ENCODE measurements at places on chromosomes 6 and 20.

DNA sequence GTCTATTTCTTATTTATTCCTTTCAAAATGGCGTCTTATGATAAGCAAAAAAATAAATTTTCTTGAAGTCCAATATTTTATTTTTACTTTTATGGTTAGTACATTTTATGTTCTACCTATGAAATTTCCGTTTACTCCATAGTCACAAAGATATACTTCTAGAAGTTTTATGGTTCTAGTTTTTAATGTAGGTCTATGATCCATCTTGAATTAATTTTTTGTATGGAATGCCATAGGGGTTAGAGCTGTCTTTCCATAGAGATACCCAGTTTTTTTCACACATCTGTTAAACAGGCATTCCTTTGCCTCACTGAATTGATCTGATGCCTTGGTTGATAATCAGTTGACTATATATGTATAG is 24.9 kb upstream of the ASIP start:
- DNase-seq, result no peak

DNA sequence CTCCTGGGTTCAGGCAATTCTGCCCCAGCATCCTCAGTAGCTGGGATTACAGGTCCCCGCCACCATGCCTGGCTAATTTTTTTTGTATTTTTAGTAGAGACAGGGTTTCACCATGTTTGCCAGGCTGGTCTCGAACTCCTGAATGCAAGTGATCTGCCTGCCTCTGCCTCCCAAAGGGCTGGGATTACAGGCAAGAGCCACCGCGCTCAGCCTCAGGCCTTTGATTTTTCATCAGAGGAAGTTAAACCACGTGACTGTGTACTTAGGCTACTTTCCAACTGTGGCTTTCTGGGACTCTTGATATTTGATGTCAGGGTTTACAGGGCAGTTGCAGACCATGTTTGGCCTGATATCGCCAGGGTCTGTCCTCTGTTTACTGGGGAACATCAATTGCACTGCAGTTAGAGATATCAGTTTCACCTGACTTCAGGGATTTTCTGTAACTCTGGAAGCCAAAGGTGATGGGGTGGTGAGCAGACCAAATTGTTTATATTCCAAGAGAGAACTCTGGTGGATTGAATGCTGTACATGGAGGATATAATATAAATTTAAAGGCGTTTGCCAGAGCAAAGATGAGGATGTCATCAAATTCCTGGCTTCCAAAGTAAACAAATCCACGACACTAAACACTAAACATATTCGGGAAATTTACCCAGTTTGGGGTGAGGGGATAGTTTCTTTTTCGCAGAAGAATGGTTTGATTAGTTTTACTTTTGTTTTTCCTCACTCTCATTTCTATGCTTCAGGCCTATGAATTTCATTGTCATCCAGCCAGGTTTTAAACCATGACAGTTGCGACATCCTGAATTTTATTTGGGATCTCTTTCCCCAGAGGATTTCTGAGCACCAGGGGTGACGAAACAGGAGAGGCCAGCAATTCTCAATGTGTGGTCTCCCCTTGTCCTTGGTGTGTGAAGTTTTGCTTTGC is 4.2 kb downstream of the PSMF1 start:
- DNase-seq, result no peak

DNA sequence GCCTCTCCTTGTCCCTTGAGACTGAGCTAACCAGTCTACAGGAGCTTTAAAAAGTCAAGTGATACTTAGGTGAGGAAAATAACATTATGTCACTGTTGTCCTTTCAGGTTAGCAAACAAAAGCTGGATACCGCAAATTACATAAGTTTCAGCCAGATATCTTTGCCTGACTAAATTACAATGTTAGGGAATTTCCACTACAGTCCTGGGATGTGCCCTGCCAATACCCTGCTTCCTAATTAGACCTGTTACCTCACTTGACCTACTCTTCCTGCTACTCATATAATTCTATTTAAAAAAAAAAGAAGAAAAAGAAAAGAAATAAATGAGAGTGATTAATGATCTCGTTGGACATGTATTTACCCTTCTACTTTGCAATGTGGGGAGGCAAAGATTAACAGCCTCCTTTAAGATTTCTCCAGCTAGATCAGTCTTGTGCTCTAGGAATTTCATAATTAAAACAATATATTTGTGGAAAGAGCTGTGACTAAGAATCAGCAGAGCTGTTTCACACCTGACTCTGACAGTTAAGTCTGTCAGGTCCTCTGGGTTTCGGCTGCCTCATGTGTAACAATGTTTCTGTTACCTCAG is 318.9 kb downstream of the HDGFL1 start:
- no peak for DNase-seq

- DNase-seq, result no peak
Measured at GRCh38 chr20:13105864-13106457, 97.2 kb downstream of the SPTLC3 start.

DNA sequence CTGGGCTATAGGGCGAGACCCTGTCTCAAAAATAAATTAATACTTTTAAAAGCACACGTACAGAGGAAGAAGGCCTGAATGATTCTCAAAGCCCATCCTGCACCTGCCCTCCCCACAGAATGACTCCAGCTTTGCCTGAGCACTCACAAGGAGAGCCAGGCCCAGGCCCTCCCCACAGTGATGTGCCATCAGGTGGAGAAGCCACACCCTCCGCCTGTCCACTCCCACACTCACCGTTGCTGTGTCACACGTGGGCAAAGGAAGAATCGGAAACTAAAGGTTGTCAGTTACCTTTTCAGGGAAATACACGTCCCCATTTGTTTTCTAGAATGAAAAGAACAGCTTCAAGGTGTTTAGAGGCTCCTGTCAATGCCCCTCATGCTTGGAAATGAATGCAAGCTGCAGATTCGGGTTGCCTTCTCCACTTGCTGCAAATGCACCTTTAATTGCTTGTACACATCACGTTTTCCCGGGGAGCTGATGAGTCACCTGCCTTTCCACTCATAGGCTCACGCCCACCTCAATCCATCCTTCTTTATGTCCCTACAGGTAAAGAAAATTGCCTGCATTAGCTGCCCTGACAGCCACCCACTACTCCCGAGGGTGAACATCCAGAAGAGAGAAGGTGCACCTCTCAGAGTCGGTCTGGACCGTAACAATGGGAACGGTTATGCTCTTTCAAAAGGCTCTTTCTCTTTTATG is 45.5 kb upstream of the AFDN start:
- DNase-seq, result no peak

DNA sequence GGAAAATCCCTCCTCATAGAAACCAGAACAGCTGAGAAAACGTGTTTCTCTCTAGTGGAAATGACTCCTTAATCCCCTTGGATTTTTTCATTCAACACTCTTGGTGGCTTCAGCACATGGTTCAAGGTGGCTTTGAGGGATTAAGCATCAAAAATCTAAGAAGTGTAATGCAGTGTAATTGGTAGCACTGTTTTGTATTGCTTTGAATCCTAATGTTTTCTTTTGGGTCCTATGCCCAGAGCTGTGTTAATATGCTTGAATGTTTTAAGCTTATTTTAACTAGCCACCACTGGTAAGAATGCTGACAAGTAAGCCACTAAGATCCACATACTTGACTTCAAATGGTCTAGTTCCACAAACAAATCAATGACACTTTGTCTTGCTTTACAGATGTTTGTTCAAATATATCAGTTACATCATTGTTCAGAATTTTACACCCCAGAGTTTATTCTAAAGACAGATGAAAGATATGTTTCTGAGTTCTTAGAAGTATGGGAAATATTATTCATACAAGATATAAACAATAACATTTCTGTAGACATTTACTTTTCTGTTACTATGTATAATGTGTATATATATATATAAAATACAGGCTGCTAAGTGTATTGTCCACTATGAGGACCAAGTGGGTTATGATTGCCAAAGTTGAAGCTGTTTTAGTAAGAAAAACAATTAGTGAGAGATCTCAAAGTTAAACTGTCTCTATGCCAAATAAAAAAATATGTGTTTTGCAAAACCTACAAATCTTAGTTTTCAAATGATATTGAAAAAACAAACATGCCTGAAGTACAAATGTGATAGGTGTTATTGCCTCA is 220.8 kb downstream of the OGFRL1 start:
- no peak for DNase-seq

DNA sequence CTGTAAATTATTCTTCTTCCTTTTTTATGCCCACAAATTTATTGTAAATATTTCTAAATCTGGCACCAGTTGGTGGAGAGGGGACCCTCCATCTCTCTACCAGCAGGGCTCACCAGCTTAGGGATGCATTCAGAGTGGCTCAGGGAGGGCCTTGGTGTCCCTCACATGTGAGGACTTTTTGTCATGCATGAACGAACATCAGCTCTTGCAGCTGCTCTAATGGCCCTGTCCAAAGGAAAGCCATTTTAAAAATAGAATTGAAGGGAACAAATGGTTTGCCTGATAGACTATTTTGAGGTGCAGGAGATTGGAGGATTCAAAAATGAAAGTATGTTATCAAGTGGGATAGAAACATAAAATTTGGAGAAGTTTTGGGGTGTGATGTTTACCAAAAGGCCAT is 37.5 kb upstream of the KLHL31 start:
- no peak for DNase-seq

GRCh38 chr6:54238396-54238795 is 69.8 kb upstream of the TINAG start:
- DNase-seq, result no peak

DNA sequence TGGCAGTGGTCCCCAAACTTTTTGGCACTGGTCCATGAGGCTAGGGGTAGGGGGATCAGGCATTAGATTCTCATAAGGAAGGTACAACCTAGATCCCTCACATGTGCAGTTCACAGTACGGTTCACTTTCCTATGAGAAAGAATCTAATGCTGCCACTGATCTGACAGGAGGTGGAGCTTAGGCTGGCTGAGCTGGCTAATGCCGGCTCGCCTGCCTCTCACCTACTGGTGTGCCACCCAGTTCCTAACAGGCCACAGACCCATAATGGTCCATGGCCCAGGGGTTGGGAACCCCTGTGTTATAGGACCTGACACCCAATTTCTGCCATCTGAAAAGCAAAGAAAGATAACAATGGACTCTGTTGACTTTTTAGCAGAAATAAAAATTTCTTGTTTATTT is 199.6 kb downstream of the GMPR start:
- no peak for DNase-seq

- no peak for DNase-seq
Measured at GRCh38 chr20:44581515-44581914, 864 bp upstream of the PKIG start.

DNA sequence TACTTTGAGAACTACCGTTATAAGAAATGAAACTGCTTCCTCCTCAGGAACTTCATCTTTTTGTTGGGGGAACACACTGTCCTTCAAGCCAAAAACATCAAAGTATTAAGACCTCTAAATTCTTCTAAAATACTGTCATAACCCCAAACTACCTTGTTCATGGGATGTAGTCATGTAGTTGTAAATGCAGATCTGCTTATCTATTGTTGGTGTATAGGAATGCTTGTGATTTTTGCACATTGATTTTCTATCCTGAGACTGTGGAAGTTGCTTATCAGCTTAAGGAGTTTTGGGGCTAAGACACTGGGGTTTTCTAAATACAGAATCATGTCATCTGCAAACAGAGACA is 282.9 kb upstream of the RUNX2 start:
- no peak for DNase-seq

- DNase-seq, result no peak
Measured at GRCh38 chr6:43746071-43746470, 23.9 kb upstream of the VEGFA start.

DNA sequence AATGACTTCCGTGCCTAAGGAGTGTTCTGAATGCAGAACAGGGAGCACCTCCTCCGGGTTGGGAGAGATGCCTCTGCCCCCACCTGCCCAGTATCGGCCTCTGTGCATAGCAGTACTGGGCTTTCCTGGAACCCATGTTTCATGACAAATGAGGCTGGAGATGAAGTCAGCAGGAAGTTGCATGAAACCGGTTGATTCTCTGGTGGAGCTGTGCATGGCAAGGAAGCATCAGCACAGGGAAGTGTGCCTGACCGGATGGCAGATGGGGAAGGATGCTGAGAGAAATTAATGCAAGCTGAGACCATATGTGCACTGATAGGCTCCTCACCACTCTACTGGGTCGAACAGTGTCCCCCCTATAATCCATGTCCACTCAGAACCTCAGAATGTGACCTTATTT is 155.5 kb downstream of the CDH26 start:
- no peak for DNase-seq

DNA sequence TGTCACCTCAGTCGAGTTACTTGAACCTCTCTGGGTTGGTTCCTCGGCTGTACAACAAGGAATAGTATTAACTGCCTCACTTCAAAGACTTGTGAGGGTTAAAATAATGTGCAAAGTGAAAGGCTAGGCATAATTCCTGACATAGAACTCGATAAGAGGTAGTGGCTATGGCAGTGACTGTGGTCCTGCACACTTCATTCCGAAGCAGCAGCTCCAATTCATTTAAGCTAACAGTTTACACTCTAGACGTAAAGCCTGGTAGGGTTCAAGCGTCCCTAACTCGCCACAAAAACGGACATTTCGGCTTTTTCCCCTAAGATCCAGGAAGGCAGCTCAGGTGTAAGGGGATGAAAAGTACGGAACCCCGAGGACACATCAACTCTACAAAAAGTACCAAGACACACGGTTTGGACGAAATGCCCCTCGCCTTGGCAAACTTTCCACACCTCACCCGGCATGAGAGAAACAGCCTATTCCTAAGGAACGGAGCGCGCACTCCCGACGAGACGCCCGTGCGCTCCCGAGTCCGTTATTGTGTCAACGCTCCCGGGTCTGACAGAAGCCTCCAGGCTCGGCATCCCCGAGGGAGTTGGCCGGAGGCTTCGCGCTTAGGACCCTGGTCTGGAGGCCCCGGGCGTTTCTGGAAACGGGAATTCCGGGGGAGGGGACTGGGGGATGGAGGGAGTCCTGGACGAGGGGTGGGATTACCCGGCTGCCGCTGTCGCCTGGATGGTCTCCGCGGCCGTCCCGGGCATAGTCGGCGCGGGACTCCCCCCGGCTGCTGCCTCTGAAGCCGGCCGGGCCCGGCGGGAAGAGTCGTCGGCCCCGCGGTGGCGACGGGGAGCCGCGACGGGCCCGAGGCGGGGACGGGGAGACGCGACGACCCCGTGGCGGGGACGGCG is 937 bp downstream of the ZNF318 start:
- DNase-seq, result no peak

GRCh38 chr6:136466777-136467176 is 83.4 kb downstream of the MAP7 start:
- DNase-seq, result no peak

DNA sequence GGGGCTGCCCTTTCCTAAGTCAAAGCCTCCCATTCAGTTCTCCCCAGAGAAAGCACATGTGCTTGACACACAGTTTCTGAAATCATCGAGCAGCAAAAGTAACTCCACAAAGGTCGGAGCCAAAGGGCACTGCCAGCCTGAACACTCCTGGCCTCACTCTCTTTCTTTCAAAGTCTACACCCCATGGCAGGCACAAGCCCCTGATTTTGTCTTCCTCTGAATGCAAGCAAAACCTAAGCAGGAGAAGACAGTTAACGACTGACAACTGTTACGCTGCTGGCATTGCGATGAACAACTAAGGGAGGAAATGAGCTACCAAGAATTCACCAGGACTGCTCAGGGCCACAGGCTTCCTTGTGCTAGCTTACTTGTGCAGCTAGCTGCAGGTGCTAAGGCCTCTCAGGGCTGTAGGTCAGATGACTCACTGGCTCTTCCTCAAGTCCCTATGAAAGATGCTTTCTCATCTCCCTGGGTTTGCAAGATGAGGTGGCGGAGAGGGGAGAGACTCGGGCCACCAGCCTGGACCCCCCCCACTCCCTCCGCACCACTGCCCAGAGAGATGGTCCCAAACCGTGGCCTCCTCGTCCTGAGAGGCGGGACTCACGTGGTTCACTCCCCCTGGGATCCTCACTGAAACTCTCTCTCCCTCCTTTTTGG is 208.2 kb downstream of the DLL1 start:
- DNase-seq, result no peak
